ENCODE measurements at places on chromosomes 1 and 21. TPM values are rescaled to one million over a fixed set of nuclear protein-coding genes. Genes with fewer than 3 reads are reported as not detected.

ATP1A2 gene
- 61.7 TPM for total RNA-seq

IGSF3 gene
- 122 TPM for total RNA-seq

COL8A2 gene
- total RNA-seq = 0.94 TPM

SPRR5 gene
- total RNA-seq = not detected

FMO2 gene
- total RNA-seq = under 0.01 TPM

CRB1 gene
- 58.2 TPM for total RNA-seq

FCAMR gene
- not detected for total RNA-seq

CSMD2 gene
- 145 TPM for total RNA-seq

MKNK1 gene
- total RNA-seq = 21.9 TPM

SPRR2F gene
- total RNA-seq = not detected

OR6K6 gene
- not detected for total RNA-seq

ZNF326 gene
- total RNA-seq = 61.3 TPM

KCNE2 gene
- not detected for total RNA-seq

TTLL7 gene
- 287 TPM for total RNA-seq

FCRL5 gene
- total RNA-seq = not detected

CNR2 gene
- not detected for total RNA-seq

NPPA gene
- total RNA-seq = not detected

PER3 gene
- total RNA-seq = 6.9 TPM

CACNA1S gene
- total RNA-seq = not detected

LMX1A gene
- total RNA-seq = 0.31 TPM

GBP1 gene
- total RNA-seq = 0.63 TPM

GUCA2B gene
- not detected for total RNA-seq

CELA2B gene
- not detected for total RNA-seq

RORC gene
- not detected for total RNA-seq

L1TD1 gene
- not detected for total RNA-seq

OPN3 gene
- 8.5 TPM for total RNA-seq

LRRC39 gene
- total RNA-seq = 8.8 TPM

CFAP141 gene
- total RNA-seq = not detected

EFNA4 gene
- 0.63 TPM for total RNA-seq

LSM10 gene
- 5.3 TPM for total RNA-seq

MPZ gene
- 2.2 TPM for total RNA-seq

FCER1A gene
- total RNA-seq = not detected

ELF3 gene
- 0.31 TPM for total RNA-seq

C1QC gene
- total RNA-seq = 6.6 TPM

DNAJC28 gene
- total RNA-seq = 5.0 TPM

PCSK9 gene
- total RNA-seq = 3.8 TPM

ICOSLG gene
- total RNA-seq = 0.31 TPM

UBE2U gene
- total RNA-seq = not detected

HES3 gene
- total RNA-seq = not detected

CD101 gene
- 4.4 TPM for total RNA-seq

ZMYND12 gene
- total RNA-seq = 0.63 TPM

CFHR3 gene
- not detected for total RNA-seq

LIN28A gene
- total RNA-seq = not detected

CYP4B1 gene
- not detected for total RNA-seq

All from parietal lobe (tissue), 2 donors.